Activated CD4-positive, alpha-beta T cell treated with anti-CD3 and anti-CD28 coated beads for 36 hours (primary cell): ENCODE measurements at places on chromosomes 7 and 10. TPM values are rescaled to one million over a fixed set of nuclear protein-coding genes. Genes with fewer than 3 reads are reported as not detected.

- peak; percentile 70 for DNase-seq
Observed at GRCh38 chr10:123154711-123155505, 706 bp downstream of the BUB3 start.

GRCh38 chr7:135353832-135354231, 120.2 kb downstream of the STRA8 start:
- no peak for DNase-seq

DNA sequence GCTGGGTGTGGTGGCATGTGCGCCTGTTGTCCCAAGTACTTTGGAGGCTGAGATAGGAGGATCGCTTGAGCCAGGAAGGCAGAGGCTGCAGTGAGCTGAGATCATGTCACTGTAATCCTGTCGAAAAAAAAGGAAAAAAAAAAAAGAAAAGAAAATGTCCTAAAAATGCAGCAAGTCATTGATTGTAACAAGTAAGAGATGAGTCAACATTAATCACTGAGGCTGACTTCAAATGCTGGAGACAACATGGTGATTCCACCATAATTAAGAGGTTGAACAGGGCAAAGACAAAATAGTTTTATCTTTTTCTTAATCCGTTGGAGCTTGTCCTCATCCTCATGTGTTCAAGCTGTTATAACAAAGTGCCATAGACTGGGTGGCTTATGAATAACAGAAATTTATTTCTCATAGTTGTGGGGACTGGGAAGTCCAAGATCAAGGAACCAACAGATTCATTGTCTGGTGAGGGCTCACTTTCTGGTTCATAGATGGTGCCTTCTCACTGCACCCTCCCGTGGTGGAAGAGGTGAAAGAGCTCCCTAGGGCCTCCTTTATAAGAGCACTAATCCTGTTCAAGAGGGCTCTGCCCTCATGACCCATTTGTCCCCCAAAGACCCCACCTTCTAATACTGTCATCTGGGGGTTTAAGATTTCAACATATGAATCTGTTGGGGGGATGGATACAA, 60.3 kb downstream of the TBXAS1 start:
- DNase-seq, result no peak

The VENTX gene
- not detected for total RNA-seq

DNA sequence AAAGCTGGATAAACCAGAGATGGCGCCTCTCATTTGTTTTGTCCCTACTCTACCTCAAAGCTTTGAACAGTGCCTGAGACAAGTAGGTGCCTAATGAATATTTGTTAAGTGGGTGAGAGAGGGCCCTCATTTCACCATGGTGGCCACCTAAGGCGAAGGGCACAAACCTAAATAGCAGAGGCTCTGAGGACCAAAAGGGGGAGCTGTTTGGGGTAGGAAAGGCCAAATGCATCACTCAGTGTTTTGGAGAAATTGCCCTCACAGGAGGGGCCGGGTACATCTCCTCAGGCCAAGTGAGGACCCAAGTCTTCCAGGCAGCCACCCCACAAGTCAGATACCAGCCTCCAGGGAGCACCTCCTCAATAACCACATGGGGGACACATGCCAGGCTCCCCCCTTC, 14.0 kb downstream of the IMPDH1 start:
- no peak for DNase-seq

DNA sequence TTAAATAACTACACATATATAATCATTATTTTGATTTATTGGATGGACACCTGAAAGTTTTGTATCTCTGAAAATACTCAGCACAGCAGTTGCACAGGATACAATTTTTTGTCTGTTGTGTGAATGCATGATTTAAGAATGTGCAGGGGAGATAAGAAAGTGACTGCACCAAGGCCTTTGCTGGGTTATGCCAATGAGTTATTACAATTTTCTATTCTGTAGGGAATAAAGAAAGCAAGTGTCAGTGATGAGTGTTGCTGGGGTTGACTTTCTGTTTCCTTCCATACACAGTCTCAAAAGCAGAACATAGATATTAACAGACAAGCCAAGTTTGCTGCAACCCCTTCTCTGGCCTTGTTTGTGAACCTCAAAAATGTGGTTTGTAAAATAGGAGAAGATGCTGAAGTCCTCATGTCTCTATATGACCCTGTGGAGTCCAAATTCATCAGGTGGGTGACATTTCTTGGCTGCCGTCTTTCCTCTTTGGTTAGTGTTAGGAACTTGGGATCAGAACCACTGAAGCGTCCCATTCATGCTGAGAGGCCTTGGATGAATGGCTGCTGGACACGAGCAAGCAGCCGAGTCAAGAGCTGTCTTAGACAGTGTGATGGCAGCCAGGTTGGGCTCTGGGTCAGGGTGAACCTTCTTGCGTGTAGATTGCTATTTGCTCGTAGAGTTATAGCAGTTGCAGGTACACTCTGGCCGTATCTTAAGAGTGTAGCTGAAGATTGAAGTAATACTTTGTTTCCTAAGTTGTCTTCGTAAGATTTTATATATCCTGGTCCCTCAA, 92.8 kb downstream of the DOCK1 start:
- DNase-seq, result no peak

The TAS2R41 gene
- total RNA-seq, result not detected

The SRRM3 gene
- total RNA-seq, result not detected

The MMD2 gene
- total RNA-seq, result not detected

GRCh38 chr10:43794181-43794815, 145.6 kb upstream of the ZNF32 start:
- DNase-seq, result no peak

GRCh38 chr7:30694218-30694745, 12.0 kb upstream of the CRHR2 start:
- DNase-seq, result no peak

- no peak for DNase-seq
Observed at GRCh38 chr7:45456747-45457524, 117.2 kb upstream of the ADCY1 start.

The SKIDA1 gene
- 0.54 TPM for total RNA-seq

The GPER1 gene
- total RNA-seq, result not detected

The TRPV5 gene
- not detected for total RNA-seq

The TMEM236 gene
- total RNA-seq, result 0.02 TPM

The CFAP46 gene
- 0.21 TPM for total RNA-seq
